ENCODE measurements at places on chromosomes 12 and 14. TPM values are rescaled to one million over a fixed set of nuclear protein-coding genes. Genes with fewer than 3 reads are reported as not detected.

OR6C2 gene
- not detected for total RNA-seq

TAS2R14 gene
- 2.5 TPM for total RNA-seq

DIO2 gene
- total RNA-seq: 4.2 TPM

RTN1 gene
- total RNA-seq: 0.35 TPM

SOAT2 gene
- not detected for total RNA-seq

TMEM30B gene
- 0.08 TPM for total RNA-seq

ATF7 gene
- 5.8 TPM for total RNA-seq

CACNB3 gene
- 6.0 TPM for total RNA-seq

VASH1 gene
- 2.8 TPM for total RNA-seq

Measured in smooth muscle cell of the coronary artery (primary cell).